ENCODE measurements at places on chromosomes 6 and 20.

DNA sequence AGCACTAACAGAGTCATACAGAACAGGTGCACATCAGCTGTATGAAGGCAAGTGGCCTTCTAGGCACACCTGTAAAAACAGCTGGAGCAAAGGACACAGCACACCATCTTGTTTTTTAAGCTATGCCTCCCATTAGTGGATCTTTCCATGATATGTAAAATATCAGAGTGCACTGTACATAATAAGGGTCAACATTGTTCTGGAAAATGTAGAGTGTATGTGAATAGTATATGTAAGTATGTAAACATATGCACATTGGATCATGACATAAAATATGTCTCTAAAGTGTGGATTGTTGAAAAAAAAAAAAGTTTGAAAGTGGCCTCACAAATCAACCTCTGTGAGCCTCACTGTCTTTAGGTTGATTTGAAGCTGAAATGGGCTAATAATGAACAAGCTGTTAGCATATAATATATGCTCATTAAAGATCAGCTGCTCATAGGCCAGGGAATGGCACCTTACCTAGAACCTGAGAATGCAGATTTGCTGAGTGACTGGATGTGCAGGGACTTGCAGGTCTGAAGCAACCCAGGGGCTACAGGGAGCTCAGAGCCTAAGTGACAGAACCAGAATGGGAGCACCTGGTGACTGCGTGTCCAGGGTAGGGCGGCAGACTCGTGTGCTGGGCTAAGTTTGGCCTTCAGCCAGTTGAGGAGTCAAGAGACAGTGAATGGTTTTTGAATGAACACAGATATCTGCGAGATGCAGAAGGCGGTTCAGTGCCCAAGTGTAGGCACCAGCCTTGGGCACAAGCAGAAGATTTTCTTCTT lies 198.6 kb downstream of the TMEM242 start:
- H3K36me3 ChIP-seq: peaks cover 18% of the 10 kb centered on the region
- no peak overlapping the region for H3K27ac ChIP-seq
- peaks cover 17% of the 10 kb centered on the region for H3K4me1 ChIP-seq
- no peak for DNase-seq
- no peaks in the 10 kb centered on the region for H3K27me3 ChIP-seq

- peaks cover 34% of the 10 kb centered on the region for H3K4me1 ChIP-seq
- H3K36me3 ChIP-seq: no peaks in the 10 kb centered on the region
- H3K27ac ChIP-seq: peak overlapping the region; percentile 1
- peak; percentile 90 for DNase-seq
These were observed 40.4 kb upstream of the NAA20 start for GRCh38 chr20:19976595-19977372.

- H3K4me3 ChIP-seq: no peak overlapping the region
- H3K4me1 ChIP-seq: no peaks in the 10 kb centered on the region
These were observed 62.0 kb downstream of the IYD start for GRCh38 chr6:150430815-150431214.

GRCh38 chr6:36703982-36704381 lies 6.4 kb downstream of the RAB44 start:
- H3K4me1 ChIP-seq: no peaks in the 10 kb centered on the region
- DNase-seq: no peak
- H3K36me3 ChIP-seq: no peaks in the 10 kb centered on the region

DNA sequence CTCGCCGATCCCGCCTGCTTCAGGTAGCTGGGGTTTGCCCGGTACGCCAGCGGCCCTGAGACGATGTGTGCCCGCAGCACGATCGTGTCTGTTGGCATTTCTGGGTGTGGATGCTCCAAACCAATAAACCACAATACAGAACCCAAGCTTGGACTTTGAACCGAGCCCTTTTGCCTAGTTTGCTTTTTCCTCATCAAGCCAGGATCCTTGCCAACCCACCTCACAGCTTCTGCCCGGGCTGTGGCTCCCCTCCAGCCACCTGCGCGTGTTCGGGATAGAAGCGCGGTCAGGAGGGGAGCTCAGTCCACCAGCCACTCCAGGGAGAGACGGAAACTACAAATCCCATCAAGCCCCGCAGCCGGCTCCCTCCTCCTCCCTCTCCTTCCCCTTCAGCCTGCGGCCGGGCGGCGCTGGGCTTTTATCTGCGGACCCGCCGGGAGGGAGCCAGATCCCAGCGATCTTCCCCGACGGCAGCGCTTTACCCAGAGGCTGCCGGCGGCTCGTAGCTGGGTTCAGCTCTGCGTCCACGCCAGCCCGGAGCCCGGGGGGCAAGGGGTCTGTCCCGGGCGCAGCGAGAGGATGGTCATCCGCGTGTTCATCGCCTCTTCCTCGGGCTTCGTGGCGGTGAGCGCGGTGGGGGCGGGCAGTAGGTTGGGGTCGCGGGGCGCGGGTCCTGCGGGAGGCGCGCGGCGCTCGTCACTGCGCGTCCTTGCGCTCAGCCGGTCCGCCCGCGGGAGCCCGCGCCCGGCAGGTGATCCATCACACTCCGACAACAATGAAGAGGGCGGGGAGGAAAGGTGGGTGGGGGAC lies at the start of gene SH3BGRL2:
Gene SH3BGRL2, plus strand, starts transcription at position 447 of the 810 bp plus-strand sequence. Its CDS starts 133 bp downstream, at position 580.
- H3K27me3 ChIP-seq: no peaks in the 10 kb centered on the region
- peak within 1 kb of the TSS; percentile 92 for H3K27ac ChIP-seq
- H3K36me3 ChIP-seq: no peaks in the 10 kb centered on the region
- peak; percentile 89 for DNase-seq

- H3K36me3 ChIP-seq: no peaks in the 10 kb centered on the region
- H3K4me3 ChIP-seq: no peak overlapping the region
- H3K27ac ChIP-seq: no peak overlapping the region
- H3K27me3 ChIP-seq: no peaks in the 10 kb centered on the region
- DNase-seq: no peak
These were observed 196.6 kb downstream of the UST start for GRCh38 chr6:148943451-148943850.

DNA sequence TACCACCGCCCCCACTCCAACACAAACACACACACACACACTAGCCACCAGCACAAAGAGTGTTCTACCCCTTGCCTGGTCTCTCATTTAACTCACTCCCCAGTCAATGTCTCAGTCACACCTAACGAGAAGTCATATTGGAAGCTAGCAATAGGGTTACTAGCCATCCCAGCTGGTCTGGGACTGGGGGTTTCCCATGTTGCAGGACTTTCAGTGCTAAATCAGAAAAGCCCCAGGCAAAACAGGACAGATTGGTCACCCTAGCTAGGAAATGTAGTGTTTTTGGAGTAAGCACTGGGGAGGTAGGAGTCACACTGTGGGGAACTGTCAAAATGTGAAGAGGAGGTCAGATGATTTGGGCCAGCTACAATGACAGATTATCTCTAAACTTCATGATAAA lies 158.1 kb downstream of the UNC5CL start:
- no peak overlapping the region for H3K4me3 ChIP-seq
- H3K36me3 ChIP-seq: no peaks in the 10 kb centered on the region
- no peak for DNase-seq
- peaks cover 20% of the 10 kb centered on the region for H3K4me1 ChIP-seq
- peaks cover 10% of the 10 kb centered on the region for H3K27me3 ChIP-seq
- H3K27ac ChIP-seq: no peak overlapping the region

DNA sequence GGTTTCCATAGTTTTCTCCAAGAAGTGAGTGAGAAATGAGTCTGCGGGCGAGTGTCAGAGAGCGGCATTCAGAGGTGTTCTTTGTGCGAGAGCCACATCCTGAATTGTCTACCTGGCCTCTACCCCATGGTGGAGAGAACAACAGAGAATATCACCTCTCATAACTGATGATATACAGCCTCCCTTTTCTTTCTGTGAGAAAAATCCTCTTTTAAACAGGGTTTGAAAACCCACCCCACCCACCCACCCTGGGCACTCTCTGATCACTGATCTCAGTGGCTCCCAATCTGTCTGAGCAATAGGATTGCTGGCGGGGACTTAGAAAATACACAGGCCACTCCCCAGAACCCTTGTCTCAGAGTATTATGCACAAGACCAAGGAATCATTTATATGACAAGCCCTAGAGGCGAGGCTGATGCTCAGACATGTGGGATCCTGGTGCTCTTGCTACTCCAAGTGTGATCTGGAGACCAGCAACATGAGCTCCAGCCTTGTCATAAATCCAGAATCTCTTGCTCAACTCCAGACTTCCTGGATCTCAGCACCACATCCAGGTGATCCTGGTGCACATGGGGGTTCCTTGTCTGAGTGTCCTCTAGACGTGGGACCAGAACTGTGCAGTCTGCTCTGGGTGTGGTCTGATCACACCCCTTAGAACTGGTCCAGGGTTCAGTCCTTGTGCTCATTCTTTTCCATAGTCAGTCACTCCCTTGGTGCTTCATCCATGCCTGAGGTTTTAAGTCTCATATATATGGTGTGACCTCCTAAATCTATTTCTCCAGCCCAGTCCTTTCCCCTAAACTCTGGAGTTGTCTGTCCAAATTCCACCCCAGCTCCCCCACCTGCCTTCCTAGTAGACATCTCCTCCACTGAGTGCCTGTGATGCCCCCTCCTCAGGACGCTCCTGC lies 5.3 kb downstream of the HLA-B start:
- no peaks in the 10 kb centered on the region for H3K36me3 ChIP-seq
- no peak overlapping the region for H3K4me3 ChIP-seq
- peaks cover 9% of the 10 kb centered on the region for H3K4me1 ChIP-seq
- H3K27me3 ChIP-seq: peaks cover 11% of the 10 kb centered on the region
- no peak for DNase-seq

DNA sequence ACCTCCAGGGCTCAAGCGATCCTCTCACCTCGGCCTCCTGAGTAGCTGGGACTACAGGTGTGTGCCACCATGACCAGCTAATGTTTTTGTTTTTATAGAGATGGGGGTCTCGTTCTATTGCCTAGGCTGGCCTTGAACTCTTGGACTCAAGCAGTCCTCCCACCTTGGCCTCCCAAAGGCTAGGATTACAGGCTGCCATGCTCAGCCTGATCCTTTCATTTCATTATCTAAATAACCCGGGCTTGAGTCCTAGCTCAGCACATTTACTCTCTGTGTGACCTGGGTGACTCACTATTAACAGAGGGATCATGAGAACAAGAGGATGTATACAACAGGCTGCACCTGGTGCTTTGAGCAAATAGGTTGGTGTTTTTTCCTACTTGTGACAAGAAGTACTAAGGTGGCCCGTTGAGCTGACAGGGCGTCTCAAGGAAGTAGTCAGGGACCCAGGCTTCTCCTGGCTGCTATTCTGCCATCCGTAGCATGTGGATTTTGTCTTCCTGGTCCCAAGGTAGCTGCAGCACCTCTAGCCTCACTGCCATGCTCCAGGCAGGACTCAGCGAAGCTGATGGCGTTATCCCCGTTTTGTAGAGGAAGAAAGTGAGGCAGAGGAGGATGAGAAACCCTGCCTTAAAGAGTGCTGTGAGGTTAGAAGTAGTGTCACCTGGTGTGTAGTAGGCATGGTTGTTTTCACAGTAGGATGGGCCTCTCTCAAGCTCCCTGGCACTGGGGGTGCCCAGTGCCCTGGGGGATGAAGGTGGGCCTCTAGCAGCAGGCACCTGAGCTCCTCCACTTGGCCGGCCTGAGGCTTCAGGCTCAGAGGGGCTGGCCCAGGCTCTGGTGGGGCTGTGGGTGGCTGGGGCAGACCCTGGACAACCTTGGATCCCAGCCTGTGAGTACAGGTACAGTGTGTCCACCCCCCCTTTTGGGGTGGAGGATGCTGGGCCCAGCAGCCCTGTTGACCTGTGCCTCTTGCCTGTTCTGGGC lies 62.4 kb downstream of the ADNP start:
- H3K4me1 ChIP-seq: peaks cover 51% of the 10 kb centered on the region
- DNase-seq: peak; percentile 82
- H3K4me3 ChIP-seq: no peak overlapping the region

DNA sequence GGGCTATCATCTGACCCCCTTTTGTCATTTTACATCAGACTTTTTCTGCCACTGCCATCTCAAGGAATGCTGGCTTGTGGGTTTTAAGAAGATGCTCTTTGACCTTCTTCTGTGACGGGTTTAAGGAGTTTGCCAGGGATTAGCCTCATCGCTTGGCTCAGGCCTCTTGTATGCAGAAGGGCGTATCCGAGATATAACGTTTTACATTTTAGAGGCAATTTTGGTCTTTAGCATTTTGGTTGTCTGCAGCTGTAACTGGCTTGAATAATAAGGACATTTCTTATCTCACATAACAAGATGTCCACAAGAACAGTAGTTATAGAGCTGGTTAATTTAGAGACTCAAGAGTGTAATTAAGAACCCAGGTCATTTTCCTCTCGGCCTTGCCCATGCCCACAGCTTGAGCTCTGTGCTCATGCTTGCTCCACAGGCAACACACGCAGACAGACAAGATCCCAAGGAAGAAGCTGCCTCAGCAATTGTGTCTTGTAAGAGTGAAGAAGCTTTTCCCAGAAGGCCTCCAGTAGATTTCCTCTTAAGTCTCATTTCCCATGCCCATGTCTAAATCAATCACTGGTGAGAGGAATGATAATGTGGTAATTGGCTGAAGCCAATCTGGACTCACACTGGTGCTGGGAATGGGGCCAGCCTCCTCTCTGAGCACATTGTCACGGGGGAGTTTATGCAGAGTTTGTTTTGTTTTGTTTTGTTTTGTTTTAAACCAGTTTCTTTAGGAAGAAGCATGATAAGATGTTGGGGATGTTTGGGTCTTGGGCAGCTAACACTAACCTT lies 36.8 kb downstream of the PTCHD4 start:
- H3K4me1 ChIP-seq: peaks cover 31% of the 10 kb centered on the region
- no peak overlapping the region for H3K27ac ChIP-seq
- H3K36me3 ChIP-seq: peaks cover 4% of the 10 kb centered on the region
- no peaks in the 10 kb centered on the region for H3K27me3 ChIP-seq
- no peak overlapping the region for H3K4me3 ChIP-seq

Measured in HepG2 (cell line).